Foreskin keratinocyte (primary cell): ENCODE measurements at places on chromosomes 7 and 10. TPM values are rescaled to one million over a fixed set of nuclear protein-coding genes. Genes with fewer than 3 reads are reported as not detected.

Gene ACSM6
- total RNA-seq: not detected in 2 replicates

DNA sequence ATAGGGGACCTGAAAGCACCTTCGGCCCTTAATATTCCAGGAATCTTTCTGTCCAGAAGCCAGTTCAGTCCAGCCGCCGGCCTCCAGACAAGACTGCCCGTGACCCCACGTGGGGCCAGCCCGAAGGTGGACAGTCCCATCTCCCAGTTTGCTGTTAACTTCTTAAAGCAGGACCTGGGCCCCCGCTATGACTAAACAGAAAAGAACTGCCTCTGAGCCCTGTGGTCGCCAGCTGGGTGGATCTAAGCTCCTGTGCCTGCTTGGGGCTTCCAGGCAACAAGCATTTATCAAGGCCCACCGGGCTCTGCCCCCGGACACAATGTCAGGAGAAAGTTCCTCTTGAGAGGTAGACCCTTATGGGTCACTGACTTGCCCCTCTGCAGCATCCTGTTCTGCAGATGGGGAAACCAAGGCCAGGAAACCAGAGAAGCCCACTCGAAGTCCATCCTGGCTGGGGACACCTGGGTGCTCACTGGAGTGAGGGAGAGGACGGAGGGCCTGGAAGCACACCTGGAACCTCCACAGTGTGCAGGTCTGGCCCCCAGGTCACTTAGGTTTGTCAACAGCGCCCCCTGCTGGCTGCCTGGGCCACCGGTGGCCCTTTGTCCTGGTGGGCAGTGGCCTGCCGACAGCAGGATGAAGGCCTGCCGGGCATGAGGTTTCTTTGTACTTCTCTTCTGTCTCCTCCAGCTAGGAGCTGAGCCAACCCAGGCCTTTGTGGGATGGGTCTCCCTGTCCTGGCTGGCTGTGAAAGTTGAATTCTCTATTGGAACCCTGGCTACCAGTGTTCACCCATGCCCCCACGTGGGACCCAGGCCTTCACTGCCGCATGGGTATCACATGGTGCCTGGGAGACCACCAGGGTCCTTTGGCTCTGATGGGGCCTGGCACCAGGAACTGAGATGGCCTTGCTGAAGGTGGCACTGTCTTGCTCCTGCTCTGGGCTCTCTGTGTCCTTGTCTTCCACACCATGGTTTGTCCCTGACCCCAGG lies 128.0 kb downstream of the ZMIZ1 start:
- DNase-seq: no peak

- no peak for DNase-seq
Observed at GRCh38 chr10:130234171-130234965, 98.2 kb downstream of the GLRX3 start.

Gene CRPPA
- 0.35 and 0.51 TPM in 2 replicates for total RNA-seq

DNA sequence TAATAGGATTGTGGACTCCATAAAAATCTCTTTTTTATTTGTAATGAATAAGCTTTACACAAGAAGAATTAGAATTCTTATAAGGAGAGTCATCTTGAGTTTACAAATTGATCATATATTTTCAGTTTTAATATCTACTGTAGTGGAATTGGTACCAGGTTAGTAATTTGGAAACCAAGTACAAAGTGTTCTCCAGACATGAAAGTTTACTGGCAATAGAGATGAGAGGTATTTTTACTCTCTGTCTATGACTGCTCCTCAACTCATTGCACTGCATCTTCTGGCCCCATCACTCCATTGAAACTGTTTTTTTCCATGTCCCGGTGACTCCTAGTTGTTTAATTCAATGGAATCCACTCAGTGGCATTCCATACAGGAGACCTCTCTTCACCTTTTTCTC lies 164.5 kb upstream of the SMIM30 start:
- no peak for DNase-seq

- DNase-seq: no peak
Observed at GRCh38 chr10:107444443-107444842, 279.9 kb upstream of the SORCS1 start.

Gene TRIL
- not detected in 2 replicates for total RNA-seq

Gene CFTR
- total RNA-seq: not detected in 2 replicates

Gene MMP21
- not detected in 2 replicates for total RNA-seq

DNA sequence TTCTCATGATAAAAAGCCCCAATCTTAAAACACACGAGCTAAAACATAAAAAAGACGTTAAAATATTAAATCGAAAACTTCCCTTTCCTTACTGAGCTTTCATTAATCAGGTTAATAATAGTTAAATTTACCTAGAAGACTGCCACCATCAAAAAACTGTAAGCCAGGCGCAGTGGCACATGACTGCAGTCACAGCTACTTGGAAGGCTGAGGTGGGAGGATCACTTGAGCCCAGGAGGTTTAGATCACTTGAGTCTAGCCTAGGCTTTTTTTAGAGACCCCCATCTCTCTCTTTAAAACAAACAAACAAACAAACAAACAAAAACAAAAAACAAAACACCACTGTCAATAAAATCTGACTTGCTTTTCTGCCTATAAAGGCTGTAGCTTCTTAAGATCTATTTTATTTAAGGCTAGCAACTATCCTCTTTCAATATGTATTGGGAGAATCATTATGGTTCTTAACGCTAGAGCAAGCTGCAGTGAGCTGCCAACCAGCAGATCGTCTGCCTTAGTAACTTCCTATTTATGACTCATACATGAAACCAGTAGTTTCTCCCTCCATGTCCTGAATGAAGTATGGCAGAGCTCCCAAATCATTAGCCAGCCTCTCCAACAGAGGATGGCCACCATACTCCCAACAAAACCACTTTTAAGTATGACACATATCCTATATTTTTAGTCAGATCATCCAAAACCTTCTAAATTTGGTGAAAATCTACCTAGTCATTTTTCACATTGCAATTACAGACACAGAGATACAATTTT lies 163.7 kb downstream of the SRPK2 start:
- peak; percentile 83 for DNase-seq

- peak; percentile 43 for DNase-seq
Observed at GRCh38 chr10:6786579-6787031, 206.5 kb upstream of the PRKCQ start.

GRCh38 chr7:40680657-40681056 lies 545.9 kb downstream of the SUGCT start:
- no peak for DNase-seq

DNA sequence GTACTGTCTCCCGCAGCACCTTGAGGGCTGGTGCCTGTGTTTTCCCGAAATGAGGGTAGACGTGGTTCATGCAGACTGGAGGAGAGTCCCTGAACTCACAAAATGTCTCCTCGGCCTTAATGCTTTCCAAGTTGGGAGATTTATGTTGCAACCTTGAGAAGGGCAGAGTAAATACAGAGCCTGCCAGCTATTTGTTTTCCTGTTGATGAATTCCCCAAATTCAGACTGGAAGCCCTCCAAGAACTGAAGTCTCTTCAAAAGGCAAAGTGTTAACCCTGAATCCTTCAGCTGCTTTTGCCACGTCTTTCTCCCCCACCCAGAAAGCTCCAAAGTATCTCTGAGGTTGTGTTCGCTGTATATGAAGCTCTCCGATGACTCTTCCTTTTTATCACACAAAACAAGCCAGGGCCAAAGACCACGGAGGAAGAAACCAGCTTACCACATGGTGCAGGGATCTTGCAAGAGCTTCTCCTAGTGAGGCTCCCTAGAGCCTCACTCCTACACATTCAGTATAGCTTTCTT lies 254.7 kb upstream of the NFE2L3 start:
- DNase-seq: no peak

Gene ITIH5
- not detected in 2 replicates for total RNA-seq

DNA sequence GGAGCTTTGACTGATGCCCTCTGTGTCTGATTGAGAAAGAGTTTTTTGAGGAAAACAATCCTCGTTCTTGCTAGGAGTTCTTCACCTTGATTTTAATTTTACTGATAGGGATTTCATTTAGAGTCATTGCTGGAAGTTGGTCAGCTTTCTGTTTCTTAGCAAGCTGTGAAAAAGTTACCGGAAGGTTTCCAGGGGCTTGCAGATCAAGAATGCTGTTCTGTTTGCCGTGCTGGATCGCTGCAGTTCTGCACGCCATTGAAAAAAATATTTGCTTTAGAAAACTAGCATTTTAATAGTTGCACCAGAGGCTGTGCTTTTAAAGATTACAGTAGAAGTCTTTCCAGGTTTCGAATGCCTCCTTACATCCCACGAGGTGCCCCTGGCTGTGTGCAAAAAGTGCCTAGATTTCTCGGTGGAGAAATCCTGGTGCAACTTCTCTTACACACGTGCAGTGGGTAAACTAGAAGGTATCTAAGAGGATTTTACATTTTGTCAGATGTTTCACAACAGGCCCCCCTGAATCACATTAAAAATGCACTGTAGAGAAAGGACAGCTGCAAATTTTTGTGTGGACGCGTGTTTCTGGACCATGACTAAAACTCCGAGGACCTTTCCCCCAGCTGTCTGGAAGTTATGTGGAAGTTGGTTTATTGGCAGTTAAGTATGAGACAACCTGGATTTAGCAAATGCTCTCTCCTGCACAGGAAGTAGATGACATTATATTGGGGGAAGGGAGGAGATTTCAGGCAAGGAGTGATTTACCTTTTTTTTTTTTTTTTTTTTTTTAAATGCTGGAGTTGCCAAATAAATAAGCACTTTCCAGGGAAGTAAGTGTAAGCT lies 5.8 kb downstream of the TCF7L2 start:
- DNase-seq: peak; percentile 56

GRCh38 chr7:92013611-92014010 lies 72.9 kb downstream of the AKAP9 start:
- DNase-seq: no peak

DNA sequence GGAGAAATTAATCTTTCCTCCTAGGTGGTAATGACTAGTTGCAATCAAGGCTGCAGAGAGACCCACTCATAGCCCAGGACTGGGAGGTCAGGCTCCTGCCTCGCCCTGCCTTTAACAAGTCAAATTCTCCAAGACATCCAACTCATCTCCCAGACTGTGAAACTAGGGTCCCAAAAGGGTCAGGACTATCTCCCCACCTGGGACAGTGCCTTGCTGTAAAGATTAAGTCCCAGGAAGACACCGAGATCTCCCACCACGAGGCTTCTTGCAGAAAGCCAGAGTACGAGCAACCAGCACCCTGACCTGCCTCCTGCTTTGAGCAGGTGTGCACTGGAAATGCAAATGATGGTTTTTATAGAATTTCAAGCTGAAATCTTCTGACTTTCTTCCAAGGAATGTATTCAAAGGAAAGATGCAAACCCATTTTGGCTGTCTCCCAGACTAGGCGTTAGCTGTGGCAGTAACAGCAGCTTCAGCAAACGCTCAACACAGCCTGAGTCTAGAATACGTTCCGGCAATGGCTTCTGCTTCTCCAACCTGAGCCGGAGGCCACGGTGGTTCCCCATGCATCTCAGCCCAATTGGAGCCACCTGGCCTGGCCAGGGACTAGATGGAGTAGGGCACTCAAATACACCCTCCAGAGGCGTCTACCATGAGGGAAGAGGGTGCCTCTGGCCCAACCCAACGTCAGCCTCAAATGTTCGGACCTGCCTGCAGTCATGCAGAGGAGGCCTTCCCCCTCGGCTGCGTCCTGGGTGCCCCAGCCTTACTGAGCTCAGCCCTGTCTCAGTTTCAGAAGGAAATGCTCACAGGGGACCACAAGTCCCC lies 170.4 kb downstream of the PRKAG2 start:
- peak; percentile 32 for DNase-seq

DNA sequence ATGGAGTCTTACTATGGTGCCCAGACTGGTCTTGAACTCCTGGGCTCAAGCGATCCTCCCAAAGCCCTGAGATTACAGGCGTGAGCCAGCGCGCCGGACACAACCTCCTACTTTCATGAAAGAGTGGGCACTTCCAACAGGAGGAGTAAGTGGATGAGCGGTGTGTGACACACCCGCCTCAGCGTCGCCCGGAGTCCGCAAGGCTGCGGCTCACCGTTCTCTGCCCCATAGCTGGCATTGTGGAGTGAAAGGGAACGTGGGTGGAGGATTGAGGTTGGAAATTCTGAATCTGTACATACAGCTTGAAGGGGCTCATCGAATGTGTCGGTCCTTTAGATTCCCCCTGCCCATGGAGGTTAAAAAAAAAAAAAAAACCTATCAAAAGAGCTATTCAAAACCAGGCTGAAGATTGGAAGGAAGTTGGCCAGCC lies 524 bp upstream of the PRXL2A start:
- DNase-seq: no peak

Gene UFSP1
- 1.9 and 2.0 TPM in 2 replicates for total RNA-seq

GRCh38 chr10:70651661-70652060 lies 20.6 kb upstream of the ADAMTS14 start:
- peak; percentile 45 for DNase-seq

Gene ABCC2
- total RNA-seq: 0.82 and 0.92 TPM in 2 replicates

Gene LRRN3
- total RNA-seq: not detected in 2 replicates

DNA sequence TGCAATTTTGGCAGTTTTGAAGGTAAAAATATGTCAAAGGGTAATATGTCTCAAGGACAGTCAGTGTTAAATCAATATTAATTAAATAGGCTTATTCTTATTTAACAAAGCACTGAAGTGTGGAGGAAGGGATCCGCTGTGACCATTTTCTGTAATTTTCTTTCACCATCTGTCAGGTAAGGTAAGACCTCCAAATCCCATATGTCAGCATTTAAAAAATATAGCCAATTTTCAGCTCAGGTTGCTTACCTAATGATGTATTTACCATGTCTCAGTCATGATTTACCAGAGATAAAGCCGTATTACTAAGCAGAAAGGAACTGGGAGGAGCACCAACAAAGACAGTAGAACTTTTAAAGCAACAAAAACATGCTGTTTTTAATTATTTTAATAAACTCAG lies 683.9 kb downstream of the CCSER2 start:
- no peak for DNase-seq

DNA sequence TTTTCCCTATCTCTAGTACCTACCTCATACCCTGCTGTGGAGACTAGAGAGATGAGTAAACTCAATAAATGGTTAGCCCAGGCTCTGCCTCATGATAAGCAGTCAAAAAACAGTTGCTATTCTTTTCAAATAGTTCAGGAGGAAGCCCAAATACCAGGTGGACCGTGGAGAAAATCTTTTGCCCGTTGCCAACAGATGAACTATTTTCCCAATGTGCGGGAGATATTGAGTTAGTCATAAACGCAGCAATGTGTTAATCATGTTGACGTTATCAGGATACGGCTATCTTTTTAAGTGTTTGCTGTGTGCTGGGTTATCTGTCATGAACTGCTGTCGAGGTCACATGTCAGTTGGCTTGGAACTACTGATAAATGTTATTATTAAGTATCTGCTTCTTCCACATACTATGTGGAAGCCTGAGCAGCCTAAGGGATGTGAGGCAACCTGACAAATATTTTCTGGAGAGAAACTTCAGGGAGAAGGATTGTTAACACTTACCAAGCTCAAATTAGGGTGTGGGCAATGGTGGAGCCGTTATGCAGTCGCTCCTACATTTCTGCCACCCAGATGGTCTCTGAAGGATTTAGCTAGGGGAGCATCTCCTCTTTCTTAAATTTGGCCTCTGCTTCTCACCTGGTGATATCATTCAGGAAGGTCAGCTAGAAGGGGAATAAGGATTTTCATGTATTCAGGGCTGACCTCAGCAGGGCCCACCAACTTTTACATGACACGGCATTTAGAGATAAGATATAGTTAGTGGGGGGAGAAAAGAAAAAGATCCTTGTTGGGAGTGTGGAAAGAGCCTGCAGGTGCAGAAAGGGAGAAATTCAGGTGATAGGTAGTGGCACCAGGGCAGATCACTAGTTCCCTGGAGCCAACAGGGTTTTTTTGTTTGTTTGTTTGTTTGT lies 33.5 kb upstream of the SLC26A3 start:
- DNase-seq: peak; percentile 21
